ENCODE measurements at places on chromosomes 5 and 9. TPM values are rescaled to one million over a fixed set of nuclear protein-coding genes. Genes with fewer than 3 reads are reported as not detected.

DNA sequence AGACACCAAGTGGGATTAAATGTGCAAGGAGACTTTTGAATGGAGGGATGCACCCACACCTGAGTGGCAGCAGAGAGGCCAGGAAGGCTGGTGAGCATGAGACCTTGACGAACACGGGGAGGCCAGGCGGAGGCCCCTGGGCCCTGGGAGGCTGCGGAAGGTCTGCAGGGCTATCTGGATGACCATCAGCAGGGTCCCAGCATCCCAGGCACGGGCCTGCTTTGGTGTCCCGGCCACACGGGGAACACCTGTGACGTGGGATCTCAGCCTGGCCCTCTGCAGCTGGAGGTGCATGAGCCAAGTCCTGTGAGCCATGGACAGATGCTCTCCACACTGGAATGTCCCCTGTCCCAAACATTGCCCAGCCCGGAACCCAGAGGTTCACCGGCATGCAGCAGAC lies 174.0 kb upstream of the FOXD4L5 start:
- DNase-seq, result no peak

TAS2R1 gene
- not detected for total RNA-seq

- DNase-seq, result no peak
These were observed 27.6 kb upstream of the RETREG1 start for GRCh38 chr5:16644301-16644889.

DNA sequence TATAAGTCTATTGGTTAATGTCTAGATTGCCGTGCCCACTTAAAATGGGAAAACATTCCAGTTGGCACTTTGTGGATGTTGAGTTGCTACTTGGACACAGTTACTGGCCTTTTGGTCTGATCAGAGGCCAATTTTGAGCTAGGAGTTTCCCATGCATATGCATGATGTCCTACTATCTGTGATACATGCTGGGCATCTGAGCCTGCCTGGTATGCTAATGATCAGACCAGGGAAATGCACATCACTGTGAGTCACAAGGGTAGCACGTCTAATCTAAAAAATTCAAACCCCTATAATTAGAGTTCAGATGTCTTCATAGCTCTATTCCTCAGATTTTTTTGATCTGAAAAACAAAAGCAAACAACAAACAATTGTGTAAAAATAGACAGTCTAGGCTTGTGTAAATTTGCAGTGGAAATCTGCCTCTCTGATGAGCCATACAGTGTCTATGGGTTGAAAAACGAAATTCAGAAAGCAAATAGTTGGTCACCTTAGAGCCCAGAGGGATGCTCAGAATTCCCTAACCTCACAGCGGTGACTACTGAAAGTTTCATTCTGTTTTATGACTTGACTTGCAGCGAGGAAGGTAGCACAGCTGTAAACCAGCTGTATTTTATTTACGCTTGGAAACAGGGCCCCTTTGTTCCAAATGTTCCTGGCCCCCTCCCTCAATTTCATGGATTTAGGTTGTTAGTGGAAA lies 37.3 kb downstream of the PALM2AKAP2 start:
- DNase-seq, result no peak

GALNT12 gene
- 18.2 TPM for total RNA-seq

DNA sequence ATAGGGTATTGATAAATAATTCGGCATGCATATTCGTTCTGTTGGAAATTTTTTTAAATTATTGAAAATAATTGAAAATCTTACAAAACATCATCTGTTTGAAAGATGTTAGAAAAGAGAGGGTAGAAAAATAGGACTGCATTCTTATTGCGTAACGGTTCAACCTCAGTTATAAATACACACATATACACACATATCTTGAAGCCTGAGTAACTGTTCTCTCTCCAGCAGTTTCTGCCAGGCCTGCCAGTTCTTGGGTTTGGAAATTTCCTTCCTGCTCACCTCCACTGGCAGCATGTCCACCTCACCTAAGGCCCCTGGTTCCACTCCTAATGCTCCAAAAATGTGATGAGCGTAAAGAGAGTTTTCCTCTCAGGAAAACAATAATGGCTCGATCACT lies 9.1 kb downstream of the SPATA31E1 start:
- DNase-seq, result peak; percentile 50

IRX4 gene
- total RNA-seq, result not detected

SHOC1 gene
- under 0.01 TPM for total RNA-seq

GRCh38 chr5:148208226-148208625 lies 5.4 kb downstream of the SPINK6 start:
- no peak for DNase-seq

GZMA gene
- not detected for total RNA-seq
